CD4-positive, alpha-beta T cell treated with Interleukin-2 at 100 ng/mL for 4 hours (primary cell): ENCODE measurements at places on chromosomes 6 and 20.

DNA sequence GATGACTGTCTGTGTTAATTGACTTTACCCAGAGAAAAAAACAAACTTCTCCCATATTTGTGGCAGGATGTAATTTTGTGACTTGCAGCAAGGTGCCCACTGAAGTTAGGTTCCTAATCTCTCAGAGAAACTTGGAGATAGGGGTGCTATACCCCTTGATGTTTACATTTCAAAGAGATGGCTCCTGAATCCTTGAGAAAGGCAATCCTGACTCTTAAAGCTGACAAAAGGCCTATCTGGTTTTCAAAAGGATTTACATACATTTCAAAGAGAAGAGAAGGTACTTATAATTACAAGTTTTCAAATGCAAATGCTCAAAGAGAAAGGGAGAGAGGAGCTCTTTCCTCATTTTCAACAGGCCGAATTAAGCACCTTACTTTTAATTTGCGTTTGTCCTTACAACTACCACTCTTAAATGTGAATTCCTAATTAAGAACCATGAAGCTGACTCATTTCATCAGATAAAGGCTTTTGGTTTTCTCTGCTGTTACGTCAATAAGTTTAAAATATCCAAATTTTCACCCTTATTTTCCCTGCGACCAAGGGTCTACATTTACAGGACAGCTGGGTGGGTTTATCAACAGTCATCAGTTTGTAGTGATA, 711.8 kb upstream of the MAP3K7 start:
- DNase-seq = no peak

- DNase-seq = peak; percentile 84
These were observed 81.6 kb downstream of the GMPR start for GRCh38 chr6:16319813-16320532.

DNA sequence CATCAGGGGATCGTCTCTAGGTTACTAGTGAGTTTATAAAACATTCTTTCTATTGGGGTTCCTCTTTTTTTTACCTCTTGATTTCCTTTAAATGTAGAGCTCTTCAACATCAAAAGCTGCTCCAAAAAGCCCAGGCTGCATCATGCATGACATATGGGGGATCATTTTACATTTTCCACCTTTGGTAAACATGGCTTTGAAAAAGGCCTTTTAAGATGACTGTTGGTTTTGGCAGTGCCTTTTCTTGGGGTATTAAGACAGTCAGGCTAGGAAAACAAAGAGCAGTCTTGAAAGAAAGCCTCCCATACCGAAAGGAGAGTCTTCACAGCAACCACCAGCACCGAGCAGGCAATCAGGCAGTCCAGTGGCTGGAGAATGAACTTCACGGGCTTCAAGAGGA, 73.2 kb downstream of the NPEPL1 start:
- no peak for DNase-seq

GRCh38 chr20:16017656-16018055, 555.6 kb downstream of the KIF16B start:
- DNase-seq = no peak

GRCh38 chr6:3808759-3809514, 40.2 kb upstream of the FAM50B start:
- no peak for DNase-seq

- DNase-seq = no peak
These were observed 258.5 kb downstream of the KIF16B start for GRCh38 chr20:16314748-16315159.

DNA sequence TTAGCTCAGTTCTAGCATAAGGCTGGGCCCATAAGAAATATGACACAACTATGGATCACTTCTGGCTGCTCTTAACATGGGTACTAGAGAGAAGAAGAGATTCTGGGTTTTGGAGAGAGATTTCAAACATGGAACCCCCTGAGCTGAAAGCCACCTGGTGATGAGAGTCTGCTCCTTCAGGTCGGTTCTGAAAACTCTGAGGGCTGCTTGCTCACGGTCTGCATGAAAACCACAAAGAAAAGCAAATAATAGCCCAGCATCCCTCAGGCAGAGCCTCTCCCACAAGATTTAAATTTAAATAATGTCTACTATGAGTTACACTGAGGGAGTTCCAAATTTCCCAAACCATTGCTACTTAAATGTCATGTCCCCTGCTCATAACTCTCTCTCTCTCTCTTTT, 301.5 kb downstream of the BMP7 start:
- DNase-seq = no peak

DNA sequence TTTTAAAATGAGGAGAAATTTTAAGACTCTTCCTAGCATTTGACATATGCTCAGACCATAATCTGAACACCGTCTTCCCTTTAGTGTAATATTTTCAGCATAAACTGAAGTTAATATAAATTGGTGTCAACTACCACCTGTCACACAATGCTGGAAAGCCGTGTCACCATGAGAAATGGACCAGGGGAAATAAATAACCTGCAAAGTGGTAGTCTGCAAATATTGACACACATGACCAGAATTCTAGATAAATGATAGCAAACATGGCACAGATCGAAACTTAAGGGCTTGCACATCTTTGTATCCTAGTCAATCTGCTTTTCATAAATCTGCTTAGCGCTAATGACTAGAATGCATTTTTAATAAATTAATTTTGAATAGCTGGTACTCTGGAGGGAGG, 191.9 kb downstream of the CD83 start:
- no peak for DNase-seq

DNA sequence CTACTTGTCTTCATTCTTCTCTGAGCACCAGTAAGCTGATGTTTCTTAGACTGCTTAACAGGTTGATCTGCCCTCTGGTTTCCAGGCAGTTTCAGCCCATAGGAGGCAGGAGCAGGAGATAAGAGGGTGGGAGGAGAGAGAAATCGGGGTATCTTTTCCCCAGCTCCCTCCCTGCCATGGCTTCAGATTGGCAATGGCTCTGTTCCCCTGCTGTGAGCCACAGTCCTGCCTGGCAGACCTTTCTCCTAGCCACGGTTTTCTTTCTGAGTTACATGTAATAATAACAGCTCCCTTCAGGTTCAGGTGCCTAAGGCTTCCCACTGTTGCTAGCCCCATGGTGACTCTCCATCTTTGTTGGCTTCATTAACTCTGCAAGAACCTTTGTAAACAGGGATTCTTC, 115.3 kb downstream of the CD83 start:
- DNase-seq = no peak

- no peak for DNase-seq
These were observed 55.5 kb downstream of the TPBG start for GRCh38 chr6:82419132-82419581.

DNA sequence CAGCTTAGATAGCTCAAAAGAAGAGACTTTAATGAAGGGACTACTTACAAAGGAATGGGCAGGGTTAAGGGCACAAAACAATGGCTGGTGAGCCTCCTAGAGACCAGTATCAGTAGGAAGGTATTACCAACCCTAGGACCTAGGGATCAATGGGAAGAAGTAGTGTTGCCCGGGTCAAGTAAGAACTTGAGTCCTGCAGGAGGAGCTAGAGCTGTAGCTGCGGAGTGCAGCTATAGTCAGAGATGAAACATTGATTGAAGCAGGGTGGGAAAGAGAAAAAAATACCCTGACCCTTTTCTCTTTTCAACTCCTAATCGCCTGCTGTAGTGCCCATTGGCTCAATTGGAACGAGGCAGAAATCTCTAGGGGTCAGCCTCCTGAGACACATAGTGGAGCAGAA, 144.0 kb downstream of the FLRT3 start:
- DNase-seq = no peak

- DNase-seq = no peak
These were observed 44.5 kb downstream of the PXDC1 start for GRCh38 chr6:3707024-3707423.

- DNase-seq = no peak
These were observed 8.0 kb downstream of the MAP3K5 start for GRCh38 chr6:136784271-136784664.

DNA sequence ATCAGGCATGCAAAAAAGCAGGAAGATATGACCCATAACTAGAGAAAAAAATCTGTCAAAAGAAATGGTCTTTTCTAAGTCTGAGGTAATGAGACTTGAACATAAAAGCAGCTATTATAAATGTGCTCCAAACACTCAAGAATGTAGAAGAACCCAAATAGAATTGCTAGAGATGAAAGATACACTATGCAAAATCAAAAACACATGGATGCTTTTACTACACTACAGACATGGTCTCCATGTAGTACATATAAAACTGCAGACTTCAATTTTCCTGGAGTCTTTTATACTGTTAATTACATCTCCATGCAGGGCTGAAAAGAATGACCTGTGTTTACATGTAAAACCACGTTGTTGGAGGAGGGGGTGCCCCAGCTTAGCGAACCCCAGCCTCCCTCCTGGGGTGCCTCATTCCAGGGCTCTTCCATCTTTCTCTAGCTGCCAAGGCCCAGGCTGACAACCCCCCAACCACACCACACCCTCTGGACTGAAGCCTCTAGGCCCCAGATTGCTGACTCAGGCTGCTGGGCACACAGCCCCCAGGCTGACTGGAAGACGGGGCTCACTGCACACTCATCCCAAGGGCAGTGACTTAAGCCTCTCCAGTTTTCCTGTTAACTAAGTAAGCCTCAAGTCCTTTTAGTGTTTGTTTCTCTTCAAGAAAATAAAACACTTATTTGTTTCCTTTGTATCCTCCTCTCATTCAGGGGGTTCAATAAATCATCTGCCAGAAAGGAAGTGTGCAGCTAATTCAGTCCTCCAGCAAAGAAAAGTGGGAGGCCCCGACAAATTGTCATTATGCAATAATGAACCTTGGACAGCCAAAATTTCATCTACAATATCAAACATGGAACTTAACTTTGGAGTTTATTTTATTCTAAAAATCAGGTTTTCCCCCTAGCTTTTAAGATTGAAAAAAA, 26.0 kb upstream of the PLAGL1 start:
- no peak for DNase-seq

- DNase-seq = no peak
These were observed 274.3 kb downstream of the CD109 start for GRCh38 chr6:73969971-73970970.

DNA sequence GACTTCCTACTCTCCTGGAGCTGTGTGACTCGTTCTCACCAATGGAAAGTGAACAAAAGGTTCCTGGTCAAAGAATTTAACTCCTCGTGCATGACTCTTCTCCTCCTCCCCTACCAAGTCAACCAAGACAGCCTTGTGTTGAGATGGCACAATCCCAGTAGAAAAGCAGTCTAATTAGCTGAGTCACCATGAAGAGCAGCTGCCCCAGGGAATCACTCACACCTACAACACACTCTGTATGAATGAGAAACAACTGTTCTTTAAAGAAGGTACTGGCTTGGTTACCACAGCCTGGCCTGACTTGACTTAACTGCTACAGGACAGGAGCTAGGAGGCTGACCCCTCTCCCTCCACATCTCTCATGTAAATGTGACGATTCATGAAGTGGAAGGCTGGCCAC, 2.9 kb upstream of the HLA-DOB start:
- no peak for DNase-seq

DNA sequence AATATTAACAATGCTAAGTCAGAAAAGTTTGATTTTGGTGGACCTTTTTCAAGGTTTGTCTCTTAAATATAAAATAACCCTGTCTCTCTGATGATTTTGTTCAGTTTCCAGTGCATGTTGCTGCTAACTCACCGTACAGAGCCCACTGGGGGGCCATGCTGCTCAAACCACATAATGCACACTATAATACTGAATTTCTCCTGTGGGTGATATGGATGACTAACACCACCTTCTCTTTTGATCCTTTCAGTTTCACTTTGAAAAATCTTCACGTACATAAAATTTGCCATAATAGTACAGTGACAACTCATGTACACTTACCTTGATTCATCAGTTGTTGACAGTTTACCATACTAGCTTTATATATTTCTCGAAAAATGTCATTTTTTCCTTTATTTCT, 506.6 kb upstream of the MAN1A1 start:
- DNase-seq = peak; percentile 8

- DNase-seq = no peak
These were observed 21.8 kb downstream of the HLA-E start for GRCh38 chr6:30511169-30511546.

DNA sequence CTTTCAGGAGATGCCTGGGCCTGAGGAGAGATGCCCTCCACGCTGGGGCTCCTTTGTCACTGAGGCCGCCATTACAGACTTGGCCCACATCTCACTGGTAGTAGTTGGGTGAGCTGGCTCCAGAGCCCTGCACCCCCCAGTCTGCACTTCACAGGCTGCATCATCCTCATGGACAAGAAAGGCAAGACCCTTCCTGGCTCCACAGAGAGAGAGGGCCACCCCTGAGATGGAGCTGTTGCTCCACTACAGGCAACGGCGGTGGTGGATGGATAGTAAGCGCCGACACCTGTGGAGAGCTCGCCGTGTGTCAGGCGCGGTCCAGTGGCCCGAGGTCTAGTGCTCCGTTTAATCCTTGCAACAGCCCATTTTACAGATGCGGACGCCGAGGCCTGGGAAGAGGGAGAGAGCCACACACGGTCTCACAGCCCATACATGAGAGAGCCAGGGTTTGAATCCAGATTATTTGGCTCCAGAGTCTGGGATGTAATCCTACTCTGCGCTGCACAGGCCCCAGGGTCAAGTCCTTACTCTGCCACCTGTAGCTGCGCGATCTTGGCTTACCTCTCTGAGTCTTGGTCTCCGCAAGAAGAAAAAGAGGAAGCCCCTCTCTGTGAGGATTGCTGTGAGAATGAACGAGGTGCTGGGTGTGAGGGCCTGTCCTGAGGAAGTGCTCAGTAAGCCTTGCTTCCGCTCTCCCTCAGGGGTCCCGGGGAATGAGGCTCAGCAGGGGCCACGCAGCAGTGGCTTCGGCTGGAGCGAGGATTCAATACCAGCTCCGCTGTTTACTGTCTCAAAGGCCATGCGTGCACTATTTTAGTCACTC, 34.5 kb downstream of the SPDEF start:
- no peak for DNase-seq

DNA sequence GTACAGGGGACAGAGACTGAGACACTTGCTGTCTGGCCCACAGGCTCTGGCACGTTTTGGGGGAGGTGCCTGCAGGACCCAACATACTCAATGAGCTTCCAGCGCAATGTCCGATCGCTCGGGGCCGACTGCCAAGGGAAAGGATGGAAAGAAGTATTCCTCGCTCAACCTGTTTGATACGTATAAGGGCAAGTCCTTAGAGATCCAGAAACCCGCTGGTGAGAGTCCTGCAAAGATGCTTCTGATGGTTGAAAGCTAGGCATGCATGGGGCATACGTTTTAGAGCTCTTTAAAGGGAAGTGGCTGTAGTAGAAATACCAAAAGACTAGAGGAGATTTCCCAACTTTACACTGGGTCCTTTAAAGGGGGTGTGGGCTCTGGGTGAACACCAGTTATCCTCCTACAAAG, 2.2 kb downstream of the PRRC2A start:
- no peak for DNase-seq
